ENCODE measurements at places on chromosomes 12 and 14. TPM values are rescaled to one million over a fixed set of nuclear protein-coding genes. Genes with fewer than 3 reads are reported as not detected.
A peak's percentile ranks its signal among the peaks of the same experiment; 100 is the strongest.

- peaks cover 5% of the 10 kb centered on the region for H3K36me3 ChIP-seq
- H3K27ac ChIP-seq: peak within 1 kb of the TSS; percentile 65
- peak within 1 kb of the TSS; percentile 62 for H3K4me3 ChIP-seq
- no peaks in the 10 kb centered on the region for H3K27me3 ChIP-seq
- peak; percentile 35 for DNase-seq
These were observed at the start of gene AKT1 for GRCh38 chr14:104794993-104795780. AKT1 (minus strand) TSS chr14:104795748; CDS start chr14:104792643, 3,105 bp downstream.

DNA sequence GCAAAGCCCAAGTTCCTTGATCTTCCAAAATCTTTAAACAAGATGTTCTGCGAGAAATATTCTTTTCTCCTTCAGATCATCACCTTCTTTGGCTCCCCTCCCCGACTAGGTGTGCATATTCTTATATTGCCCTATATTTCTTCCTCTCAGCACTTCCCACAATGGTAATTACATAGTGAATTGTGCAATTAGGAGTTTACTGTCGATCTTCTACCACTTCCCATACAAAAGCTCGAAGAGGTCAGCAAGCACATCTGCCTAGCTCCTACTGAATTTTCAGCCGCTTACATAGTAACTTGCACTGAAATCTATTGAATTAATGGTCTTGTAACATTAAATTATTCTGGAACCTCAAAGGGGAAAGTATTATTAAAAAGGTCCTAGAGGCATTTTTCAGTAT is 16.7 kb downstream of the OSBPL8 start:
- H3K4me3 ChIP-seq: no peak overlapping the region
- no peak overlapping the region for H3K27ac ChIP-seq
- no peaks in the 10 kb centered on the region for H3K4me1 ChIP-seq
- H3K27me3 ChIP-seq: no peaks in the 10 kb centered on the region

The NEUROD4 gene
- not detected for total RNA-seq

The DIO2 gene
- 0.37 TPM for total RNA-seq

The SSPN gene
- total RNA-seq: 13.5 TPM
